ENCODE measurements at places on chromosomes 13 and 19. TPM values are rescaled to one million over a fixed set of nuclear protein-coding genes. Genes with fewer than 3 reads are reported as not detected.
A peak's percentile ranks its signal among the peaks of the same experiment; 100 is the strongest.

- DNase-seq: no peak
Measured at GRCh38 chr19:18046059-18046718, 38.2 kb downstream of the ARRDC2 start.

CALR gene
- 887 TPM for total RNA-seq

PRDX2 gene
- total RNA-seq: 485 TPM

- DNase-seq: no peak
Measured at GRCh38 chr13:33218426-33218825, 67.1 kb downstream of the STARD13 start.

DNA sequence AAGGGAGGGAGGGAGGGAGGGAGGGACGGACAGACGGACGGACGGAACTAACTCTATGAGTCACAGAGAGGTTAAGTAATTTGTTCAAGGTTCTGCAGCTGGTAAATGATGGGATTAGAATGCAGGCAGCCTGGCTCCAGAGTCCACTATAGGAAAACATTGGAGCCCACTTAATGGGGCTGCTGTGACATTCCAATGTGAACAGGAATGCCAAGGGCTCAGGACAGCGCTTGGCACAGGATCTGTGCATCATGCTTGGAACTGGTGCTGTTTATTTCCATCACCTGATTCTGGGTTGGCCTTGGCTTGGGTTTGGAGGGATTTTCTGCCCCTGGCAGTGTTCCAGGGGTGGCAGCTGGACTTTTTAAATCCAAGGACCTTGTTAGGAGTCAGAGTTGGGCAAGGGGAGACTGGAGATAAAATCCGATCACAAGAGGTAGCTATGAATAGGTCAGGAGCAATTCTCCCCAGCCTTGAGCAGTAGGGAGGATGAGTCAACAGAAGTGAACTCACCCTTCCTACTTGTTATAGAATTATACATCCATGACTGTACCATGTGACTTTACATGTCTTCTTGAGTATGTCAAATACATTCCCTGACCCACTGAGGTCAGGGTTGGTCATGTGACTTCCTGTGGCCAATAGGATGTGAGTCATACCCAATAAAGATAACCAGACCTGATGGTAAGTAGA lies 7.8 kb upstream of the HIF3A start:
- no peak for DNase-seq

DNA sequence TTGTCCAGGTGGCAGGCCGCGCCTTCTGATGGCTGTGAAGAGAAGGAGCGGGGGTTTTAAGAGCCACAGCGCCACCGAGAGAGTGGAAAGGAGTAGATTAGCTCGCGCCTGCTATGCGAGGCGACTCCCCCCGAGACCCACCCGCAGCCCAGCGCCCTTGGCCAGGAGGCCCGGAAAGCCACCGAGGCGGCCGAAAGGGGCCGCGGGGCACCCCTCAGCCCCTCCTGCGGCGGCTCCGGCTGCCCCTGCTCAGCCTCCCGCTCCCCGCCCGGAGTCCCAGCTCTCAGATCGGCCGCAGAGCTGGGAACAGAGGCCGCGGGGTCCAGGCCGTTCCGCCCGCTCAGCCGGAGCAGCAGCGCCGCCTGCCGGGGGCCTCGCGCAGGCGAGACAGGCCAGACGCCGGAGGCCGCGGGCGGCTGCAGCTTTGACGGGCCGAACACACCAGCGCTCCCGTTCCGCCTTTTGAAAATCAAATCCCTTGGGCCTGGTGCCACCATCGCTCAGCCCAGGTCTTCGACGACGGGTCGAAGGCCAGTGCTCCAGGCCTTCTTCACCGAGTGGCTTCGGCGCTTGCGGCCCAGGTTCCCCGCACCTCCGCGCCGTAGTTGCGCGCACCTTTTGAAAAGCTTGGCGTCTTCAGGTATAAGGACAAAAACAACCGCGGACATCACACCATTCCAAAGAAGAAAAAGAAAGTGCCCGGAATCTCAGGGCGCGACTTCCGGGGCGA lies 15.3 kb downstream of the CDX2 start:
- peak; percentile 88 for DNase-seq

DNA sequence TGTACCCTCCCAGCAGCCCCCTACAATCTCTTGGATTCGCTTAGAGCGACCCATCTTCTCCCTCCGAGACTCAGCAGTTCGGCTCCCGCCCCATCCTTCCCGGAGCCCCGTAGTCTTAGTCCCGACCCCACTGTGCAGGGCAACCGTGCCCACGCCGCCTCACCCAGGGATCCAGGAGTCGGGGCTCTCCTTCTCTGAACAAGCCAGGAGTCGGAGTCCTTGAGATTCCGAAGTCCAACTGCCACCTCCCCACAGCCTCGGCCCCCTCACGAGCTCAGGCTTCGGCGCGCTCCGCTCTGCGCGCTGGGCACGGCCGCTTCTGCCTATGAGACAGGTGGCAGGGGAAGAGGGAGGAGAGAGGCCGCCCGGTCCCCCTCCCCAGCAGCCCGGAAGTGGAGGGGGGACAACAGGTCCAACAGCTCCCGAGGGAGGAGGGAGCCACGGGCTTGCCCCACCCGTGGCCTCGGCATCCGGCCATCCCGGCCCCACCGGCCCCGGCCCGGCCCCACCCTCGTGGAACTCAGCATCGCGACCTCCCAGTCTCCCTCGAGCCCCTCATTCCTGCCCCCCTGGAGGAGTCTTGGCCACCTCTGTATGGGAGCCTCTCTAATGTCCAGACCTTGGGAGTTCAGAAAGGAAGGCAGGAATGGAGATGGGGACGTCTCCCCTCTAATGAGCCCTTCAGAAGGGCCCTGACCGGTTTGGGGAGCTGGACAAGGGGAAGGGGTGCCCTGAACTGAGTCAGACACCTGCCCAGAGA lies at the start of gene PHLDB3:
Gene PHLDB3, minus strand, starts transcription at position 321 of the 760 bp plus-strand sequence. CDS start 628 bp downstream, outside the sequence.
- DNase-seq: peak; percentile 64

DNA sequence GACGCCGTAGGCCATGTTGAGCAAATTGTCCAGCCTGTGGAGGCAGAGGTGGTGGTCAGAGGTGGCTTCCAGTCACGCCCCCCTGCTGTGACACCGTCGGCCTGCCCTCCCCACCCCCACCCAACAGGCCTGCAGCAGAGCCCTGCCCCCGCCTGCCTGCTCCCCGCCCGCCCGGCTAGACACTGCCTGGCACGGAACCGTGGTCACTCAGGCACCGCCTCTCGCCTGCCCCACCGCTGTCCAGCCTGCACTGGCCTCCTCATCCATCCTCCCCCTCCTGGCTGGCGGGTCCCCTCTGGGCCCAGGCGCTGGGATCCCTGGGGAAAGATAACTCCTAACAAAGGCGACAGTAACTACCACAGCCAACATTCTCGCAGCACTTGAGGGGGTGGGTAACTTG lies 21.7 kb downstream of the PRKCSH start:
- DNase-seq: no peak

- DNase-seq: peak; percentile 51
Measured at GRCh38 chr13:38687246-38688229, 661 bp downstream of the FREM2 start.

DNA sequence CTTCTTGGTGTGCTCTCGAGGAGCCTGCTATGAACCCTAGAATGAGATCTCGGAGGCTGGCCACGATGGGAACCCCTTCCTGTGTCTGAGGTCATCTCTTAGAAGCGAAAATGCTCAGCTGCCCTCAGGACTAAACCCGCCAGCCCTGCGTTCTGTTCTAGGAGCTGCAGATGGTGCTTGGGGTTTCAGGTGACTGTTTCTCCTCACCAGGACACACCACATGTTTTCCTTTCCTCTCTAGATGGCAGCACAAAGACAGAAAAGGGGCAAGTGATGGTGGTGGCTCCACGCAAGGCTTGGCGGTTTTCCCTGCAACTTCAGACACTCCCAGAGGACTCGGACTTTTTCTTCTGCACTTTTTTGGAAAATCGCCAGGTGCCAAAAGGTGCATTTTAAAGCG lies 60.1 kb downstream of the RNASEH2B start:
- DNase-seq: peak; percentile 77

GRCh38 chr19:13262450-13262849 lies 112.2 kb downstream of the IER2 start:
- DNase-seq: no peak

DNA sequence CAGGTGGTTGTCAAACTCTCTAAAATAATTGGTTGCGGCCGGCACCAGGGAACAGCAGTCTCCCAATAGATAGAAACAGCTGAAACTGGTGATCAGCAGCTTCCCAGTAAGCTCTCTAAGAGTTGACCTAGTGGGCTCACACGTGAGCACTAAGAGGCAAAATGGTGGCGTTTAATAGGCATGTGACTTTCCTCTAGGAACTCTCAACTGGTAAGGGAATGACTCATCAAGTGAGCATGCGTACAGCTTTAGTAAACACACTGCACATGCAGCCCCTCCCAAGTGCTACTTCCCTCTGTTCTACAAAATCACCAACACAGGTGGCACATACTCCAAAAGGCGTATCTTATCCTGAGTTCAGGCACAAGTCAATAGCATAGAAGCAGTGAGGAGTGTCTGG lies 41.7 kb downstream of the TNFSF11 start:
- DNase-seq: no peak

SPINT2 gene
- total RNA-seq: 283 TPM

GRCh38 chr13:113010510-113010865 lies 41.5 kb downstream of the MCF2L start:
- DNase-seq: no peak

GRCh38 chr19:28880735-28881401 lies 332.1 kb downstream of the UQCRFS1 start:
- DNase-seq: peak; percentile 65

DNA sequence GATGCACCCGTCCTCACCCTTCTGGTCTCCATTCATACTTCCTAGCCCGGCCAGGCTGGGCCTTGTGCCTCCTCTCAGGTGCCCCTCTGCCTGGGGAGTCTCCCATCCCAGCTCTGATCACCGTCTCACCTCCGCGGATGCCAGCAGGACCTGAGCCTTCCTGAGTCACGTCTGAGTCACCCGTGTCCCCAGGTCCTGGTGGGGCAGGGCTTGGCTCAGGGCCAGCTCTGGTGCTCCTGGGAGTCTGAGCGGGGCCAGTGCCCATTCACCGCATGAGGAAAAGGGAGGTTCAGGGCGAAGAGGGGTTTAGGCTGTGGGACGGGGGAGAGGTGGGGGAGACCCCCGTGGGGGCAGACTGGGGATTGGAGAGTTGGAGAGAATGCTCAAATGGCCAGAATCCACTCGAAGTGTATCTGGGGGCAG lies 593 bp downstream of the ATP8B3 start:
- no peak for DNase-seq

DNA sequence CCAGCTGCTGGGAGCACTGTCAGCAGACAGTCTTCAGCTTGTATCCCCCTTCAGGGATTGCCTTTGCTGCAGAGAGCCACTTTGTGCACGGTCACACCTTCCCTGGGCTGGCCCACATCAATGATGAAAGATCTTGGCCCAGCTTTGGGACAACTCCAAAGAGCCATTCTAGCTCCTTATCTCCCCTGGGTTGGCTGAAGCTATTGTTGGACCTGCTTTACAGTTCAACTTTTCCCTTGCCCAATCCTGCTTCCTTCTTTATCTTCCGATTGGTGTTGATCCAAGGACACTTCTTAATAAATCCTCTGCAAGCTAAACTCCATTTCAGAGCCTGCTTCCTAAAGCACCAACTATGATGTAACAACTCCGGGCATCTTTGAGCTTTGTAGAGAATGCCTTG lies 466.4 kb downstream of the KLF12 start:
- DNase-seq: no peak

SHD gene
- 4.4 TPM for total RNA-seq

- DNase-seq: no peak
Measured at GRCh38 chr13:44298314-44298713, 75.3 kb upstream of the SERP2 start.

- DNase-seq: no peak
Measured at GRCh38 chr19:13085666-13086065, 17.0 kb downstream of the LYL1 start.

AMER2 gene
- 0.04 TPM for total RNA-seq

DIRAS1 gene
- total RNA-seq: 9.7 TPM

- DNase-seq: no peak
Measured at GRCh38 chr19:2251106-2252054, 2.3 kb downstream of the AMH start.

DNA sequence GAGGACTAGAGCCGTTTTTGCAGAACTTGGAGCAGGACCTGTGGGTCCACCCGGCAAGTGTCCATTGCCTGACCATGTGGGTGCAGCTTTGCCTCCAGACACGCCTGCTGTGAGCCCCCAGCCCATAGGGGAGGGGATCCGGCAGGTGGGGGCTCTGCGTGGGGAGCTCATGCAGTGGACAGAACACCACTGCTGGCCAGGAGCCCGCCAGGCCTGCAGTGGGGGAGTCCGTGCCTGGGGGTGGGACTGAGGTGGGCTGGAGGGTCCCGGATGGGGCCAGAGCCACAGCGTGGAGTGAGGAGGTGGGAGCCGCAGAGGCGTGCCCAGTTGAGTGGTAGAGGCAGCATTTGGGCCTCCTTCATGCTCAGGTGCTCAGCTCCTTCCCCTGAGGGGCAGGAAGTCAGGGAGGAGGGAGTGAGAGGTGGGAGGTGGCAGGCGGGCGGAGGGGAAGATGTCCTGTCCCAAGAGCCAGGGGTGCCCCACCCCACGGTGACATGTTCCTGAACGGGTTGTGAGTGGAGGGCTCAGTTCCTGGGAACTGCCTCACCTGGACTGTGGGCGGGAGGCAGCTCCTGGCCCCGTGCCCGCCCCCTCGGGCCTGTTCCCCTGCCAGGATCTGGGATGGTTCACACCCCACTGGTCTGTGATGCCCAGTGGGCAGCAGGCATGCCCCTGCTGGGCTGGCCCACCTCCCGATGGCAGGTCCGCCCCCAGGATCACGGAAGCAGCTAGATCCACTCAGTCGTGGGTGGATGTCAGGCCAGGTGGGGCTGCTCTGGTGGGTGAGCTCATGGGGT lies 8.8 kb downstream of the ADAT3 start:
- no peak for DNase-seq

DNA sequence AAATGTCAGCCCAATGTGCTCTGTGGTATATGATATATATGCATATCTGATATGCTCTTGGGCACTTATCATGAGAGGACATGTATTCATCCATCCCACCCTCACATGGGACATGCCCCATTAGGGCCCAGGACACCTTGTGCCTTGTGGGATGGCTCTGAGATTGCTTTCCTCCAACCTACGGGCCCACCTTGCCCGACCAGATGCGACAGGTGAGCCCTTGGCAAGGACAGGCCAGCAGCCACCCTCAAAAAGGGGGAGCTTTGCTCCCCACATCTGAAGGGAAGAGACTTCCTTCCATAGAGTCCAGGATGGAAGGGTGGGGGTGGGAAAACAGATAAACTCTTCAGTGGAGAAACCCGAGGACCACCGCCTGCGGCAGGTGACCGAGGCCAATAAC lies 58.6 kb downstream of the SLC7A1 start:
- DNase-seq: no peak

- DNase-seq: no peak
Measured at GRCh38 chr13:31485651-31486051, 253.7 kb upstream of the RXFP2 start.

DNA sequence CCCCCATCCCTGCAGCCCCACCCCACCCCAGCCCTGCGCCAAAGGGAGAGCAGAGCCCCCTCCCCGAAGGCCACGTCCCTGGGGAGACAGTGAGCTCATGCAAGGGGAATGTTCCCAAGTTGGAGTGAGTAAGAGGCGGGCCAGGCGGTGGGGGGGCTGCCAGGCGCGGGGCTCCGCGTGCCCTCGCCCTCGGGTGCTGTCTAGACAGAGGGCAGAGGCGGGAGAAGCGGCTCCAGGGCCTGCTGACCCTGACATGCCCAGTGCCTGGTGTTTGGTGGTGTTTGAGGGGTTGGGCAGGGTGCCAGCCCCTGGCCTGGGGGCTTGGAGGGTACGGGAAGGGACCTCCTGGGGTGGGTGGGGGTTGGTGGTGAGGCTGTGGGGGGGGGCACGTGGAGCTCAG lies 1.0 kb downstream of the FSTL3 start:
- DNase-seq: no peak

CDADC1 gene
- 3.9 TPM for total RNA-seq

GRCh38 chr19:7540761-7541474 lies 5.4 kb downstream of the PNPLA6 start:
- peak; percentile 91 for DNase-seq

GRCh38 chr13:77056382-77056781 lies 29.4 kb upstream of the FBXL3 start:
- no peak for DNase-seq
